ENCODE measurements at places on chromosomes 5 and 9.
A peak's percentile ranks its signal among the peaks of the same experiment; 100 is the strongest.

DNA sequence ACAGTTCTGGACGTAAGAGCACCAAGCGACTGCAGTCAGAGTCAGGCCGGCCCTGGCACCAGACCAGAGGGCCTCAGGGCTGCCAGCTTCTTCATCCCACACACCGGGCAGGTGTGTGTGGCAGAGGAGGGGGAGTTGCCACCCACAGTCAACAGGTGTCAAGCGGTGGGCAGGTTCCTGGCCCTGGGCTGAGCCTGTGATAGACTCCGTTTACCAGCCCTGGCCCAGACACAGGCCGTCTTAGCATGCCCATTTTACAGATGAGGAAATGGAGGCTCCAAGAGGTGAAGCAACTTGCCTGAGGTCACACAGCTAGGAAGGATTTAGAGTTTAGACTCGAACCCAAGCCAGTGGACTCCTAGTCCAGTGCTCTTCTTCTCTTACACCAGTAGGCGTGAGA lies 71.8 kb downstream of the HMCN2 start:
- DNase-seq: no peak

GRCh38 chr9:108787690-108788048 lies 68.1 kb downstream of the ACTL7B start:
- DNase-seq: no peak

DNA sequence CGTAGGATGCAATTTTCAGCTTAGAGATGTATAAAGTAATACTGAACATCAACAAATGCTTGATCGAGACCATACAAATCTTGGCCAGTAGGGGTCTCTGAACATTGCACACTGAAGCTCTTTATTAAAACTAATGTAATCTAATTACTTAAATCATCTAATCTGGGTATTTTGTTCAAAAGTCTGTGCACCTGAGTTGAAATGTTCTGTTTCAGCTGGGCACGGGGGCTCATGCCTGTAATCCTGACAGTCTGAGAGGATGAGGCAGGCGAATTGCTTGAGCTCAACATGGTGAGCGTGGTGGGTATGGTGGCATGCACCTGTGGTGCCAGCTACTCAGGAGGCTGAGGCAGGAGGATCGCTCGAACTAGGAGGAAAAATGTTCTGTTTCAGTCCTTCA lies 41.0 kb downstream of the ESM1 start:
- DNase-seq: peak; percentile 34

DNA sequence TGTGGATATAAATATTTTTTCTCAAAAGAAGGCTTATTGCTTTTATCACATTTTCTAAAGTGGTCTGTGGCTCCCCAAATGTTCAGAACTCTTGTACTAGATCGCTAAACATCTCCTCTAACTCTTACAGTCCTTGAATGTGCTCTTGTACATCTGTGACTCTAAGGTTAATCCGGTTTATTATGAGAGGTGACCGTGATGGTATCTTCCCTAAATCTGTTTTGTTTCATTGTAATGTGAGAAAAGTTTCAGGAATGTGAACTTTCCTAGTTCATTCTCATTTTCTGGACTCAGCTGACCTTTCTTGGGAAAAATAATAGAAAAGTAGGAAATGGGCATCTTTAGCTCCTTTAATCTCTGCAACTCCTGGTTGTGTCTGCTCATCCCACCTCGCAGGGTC lies 94.5 kb upstream of the CD180 start:
- DNase-seq: no peak

- no peak for DNase-seq
These were observed 111.8 kb upstream of the FCN2 start for GRCh38 chr9:134768709-134769351.

- DNase-seq: no peak
These were observed 121.2 kb downstream of the PALM2AKAP2 start for GRCh38 chr9:109901201-109901600.

- DNase-seq: peak; percentile 6
These were observed 3.6 kb upstream of the SPATA31E1 start for GRCh38 chr9:87878989-87879511.

DNA sequence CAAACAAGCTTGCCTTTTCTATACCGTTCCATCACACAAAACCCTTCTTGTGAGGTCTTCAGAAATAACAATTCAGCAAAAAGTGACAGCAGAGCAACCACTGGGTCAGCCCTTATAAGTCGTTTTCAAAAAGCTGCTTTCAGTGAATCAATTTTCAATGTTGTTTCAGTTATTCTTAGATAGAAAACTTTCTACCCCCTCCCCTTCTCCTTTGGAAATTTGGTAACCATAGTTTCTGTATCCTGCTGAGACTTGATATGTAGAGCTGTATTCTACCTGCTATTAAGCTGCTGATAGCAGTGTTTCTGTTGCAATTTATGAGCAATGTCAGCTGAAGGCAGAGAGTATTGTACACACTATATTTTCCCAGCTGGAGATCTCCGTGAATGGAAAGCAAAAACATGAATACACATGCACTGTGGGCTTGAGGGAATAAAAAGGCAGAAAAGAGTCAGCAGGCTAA lies 75.7 kb downstream of the ZNF608 start:
- no peak for DNase-seq
